ENCODE measurements at places on chromosomes 1 and 21.
A peak's percentile ranks its signal among the peaks of the same experiment; 100 is the strongest.

DNA sequence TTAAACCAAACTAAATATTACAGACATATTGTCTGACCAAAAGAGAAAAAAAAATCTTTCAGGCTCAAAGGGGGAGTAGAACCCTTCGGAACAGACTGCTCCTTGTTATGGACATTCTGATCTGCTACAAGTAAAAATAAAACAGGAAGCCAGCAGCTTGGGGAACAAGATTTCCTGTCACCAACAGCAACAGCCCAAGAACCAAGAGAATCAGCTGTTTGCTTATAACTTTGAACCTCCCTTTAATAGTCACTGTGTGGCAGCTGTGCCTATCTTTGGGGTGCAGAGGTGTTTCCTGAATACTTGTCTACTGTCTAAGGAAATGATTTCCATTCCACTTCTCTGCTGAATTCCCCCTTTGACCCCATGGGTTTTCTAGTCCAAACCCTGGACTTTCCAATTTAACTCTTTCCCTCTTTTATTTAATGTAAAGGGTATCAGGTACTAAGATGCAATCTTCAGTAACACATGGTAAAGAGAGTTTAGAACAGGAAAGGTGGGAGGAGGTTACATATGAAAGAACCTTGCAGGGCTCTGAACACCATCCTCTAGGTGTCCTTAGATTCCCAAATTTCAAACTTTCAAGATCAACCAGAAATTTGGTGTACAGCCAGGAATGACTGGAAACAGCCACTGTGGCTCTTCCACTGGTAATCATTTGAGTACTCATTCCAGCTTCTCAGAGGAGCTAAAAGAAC lies 38.6 kb downstream of the GPR3 start:
- DNase-seq, result no peak

GRCh38 chr1:226233806-226234205 lies 10.3 kb downstream of the MIXL1 start:
- DNase-seq, result no peak

- no peak for DNase-seq
Measured at GRCh38 chr1:52659356-52659755, 26.4 kb downstream of the SHISAL2A start.

GRCh38 chr1:100511058-100511457 lies 26.9 kb upstream of the GPR88 start:
- DNase-seq, result no peak

DNA sequence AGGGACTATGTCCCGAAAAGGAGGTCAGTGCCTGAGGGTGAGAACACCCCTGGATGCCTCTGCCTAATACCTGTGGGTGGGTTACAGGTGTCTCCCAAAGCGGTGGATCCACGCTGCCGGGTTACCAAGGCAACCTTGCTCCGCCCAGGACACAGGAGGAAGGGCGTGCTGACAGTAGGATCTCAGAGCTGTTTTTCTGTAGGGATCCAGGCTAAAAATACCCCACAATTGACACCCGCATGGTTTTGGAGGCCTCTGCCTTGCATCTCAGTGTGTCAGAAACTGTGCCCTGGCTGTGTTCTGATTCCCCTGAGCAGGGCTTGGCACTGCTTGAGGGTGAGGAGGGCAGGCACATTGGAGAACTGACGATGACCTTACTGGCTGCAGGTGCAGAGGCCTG lies 118.0 kb downstream of the IER5 start:
- no peak for DNase-seq

- DNase-seq, result no peak
Measured at GRCh38 chr1:81547261-81547911, 253.3 kb upstream of the ADGRL2 start.

DNA sequence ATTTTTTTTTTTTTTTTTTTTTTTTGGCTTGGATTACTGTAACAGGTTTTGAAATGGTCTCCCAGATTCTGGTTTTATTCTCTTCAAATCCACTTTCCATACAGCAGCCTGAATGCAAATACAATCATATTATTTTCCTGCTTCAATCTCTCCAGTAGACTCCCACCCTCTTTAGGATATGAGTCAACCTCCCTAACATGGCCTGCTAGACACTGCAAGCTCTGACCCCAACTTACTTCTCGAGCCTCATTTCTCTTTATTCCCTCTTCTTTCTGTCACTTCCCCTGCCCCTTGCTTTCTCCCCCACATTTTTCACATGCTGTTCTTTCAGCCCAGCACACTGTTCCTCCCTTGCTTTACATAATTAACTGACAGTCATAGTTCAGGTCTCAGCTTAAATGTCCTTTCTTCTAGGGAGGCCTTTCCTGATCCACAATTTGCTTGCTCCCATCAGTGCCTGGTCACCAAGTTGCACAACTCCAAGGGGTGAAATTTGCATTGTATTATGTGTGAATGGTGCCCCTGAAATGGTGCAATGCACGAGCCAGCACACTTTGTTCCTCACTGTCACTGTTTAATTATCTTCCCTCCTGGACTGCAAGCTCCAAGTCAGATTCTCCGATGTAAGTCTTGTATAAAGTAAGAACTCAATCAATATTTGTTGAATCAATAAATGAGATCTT lies 22.1 kb upstream of the IL19 start:
- DNase-seq, result no peak

GRCh38 chr1:24939675-24940193 lies 9.7 kb upstream of the RUNX3 start:
- no peak for DNase-seq

- no peak for DNase-seq
Measured at GRCh38 chr21:32626621-32627196, 14.5 kb upstream of the CFAP298 start.

DNA sequence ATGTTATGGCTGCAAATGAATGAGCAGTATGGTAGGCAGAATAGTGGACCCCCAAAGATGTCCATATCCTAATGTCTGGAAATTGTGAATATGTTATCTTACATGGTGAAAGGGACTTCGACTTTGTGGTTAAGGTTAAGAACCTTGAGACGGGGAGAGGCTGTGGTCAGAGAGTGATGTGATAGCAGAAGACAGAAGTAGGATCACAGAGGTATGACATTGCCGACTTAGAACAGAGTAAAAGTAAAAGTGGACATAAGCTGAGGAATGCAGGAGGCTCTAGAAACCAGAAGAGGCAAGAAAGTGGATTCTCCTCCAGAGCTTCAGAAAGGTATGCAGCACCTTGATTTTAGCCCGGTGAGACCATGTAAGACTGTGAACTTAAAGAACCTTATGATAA lies 74.6 kb downstream of the CTH start:
- DNase-seq, result no peak

GRCh38 chr1:1284221-1285101 lies 4.2 kb downstream of the SCNN1D start:
- DNase-seq, result no peak

GRCh38 chr1:17260738-17261137 lies 11.8 kb downstream of the PADI3 start:
- no peak for DNase-seq

DNA sequence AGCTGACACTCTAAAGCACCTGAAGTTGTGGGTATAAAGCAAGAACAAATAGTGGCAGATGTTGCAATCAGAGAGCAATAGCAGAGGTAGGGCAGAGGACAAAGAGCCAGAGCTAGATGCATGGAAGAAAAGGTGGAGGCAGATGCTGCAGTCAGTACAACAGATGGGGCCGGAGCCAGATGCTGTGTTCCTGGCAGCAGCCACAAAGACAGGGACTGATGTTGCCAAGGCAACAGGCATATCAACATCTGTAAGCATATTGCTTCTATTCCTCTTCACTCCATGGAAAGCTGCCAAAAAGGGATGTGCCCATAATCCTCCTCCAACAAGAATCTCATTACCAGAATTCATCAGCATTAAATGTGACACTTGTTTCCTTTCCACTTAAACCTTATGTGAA lies 108.0 kb downstream of the TNNI3K start:
- DNase-seq, result no peak

GRCh38 chr1:66624412-66625060 lies 90.6 kb downstream of the SGIP1 start:
- DNase-seq, result no peak

DNA sequence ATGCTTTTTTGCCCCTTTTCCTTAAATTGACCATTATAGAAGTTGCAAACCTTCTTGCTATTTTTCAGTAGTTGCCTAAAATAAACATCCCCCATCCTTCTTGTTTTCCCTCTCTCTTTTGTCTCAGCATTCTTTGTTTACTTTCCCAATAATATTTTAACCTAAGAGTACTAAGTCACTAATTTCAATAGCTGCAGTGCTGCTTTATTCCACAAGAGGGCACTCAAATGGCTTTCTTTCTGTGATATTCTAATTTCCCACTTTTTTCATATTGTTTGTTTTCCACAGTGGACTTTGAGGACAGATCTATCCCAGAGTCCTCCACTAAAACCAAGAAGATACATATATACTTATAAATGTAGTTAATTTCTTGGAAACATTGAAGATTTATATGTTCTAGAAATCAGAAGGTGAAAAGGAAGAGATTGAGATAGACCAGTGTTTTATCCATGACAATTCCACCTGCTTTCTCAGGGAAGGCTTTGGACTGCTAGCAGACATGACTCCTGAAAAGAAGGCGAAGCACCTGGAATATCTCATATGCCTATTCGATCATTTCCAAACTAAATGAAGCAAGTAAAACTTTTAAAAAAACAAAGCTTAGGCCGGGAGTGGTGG lies 104.8 kb upstream of the GRIK1 start:
- DNase-seq, result no peak

- no peak for DNase-seq
Measured at GRCh38 chr1:160581961-160582360, 2.7 kb upstream of the CD84 start.

GRCh38 chr1:233884461-233885151 lies 19.9 kb upstream of the SLC35F3 start:
- no peak for DNase-seq

DNA sequence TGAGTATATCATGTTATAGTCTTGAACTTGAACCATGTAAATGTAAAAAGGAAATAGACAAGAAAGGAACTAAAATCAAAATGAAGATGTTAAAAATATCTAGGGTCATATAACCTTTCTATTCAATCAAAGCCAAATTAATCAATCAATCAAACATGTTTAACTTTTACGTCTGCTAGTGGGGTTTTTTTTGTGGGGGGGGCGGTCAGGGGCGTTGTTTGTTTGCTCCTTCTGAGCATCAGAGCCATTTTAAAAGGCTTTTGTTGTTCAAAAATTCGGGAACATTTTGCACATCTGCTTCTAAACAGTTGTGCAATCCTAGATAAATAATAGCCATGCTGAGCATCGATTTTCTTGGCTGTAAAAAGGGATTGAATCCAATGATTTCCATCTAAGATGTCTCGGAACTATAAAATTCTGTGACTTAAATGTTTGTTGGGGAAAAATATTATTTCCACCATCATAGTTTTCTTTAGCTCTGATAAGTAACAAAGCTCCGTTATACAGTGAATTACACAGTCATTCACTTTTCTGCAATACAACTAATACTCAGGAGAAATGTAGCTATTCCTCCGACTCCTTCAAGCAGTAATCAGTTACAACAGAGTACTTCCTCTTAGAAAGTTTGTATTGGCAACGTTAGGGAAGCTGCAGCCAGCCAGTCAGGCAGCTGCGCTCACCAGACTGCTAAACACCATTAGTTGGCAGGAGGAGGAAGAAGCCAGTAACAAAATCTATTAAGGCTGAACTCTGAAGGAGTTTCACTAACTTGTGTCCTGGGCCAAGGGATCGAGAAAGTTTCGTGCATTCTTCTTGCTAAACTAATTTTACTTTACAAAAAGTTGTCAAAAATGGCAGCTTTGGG lies 2.2 kb downstream of the SPATA6 start:
- DNase-seq, result no peak

- DNase-seq, result no peak
Measured at GRCh38 chr1:30169269-30169668, 554.1 kb downstream of the MATN1 start.

DNA sequence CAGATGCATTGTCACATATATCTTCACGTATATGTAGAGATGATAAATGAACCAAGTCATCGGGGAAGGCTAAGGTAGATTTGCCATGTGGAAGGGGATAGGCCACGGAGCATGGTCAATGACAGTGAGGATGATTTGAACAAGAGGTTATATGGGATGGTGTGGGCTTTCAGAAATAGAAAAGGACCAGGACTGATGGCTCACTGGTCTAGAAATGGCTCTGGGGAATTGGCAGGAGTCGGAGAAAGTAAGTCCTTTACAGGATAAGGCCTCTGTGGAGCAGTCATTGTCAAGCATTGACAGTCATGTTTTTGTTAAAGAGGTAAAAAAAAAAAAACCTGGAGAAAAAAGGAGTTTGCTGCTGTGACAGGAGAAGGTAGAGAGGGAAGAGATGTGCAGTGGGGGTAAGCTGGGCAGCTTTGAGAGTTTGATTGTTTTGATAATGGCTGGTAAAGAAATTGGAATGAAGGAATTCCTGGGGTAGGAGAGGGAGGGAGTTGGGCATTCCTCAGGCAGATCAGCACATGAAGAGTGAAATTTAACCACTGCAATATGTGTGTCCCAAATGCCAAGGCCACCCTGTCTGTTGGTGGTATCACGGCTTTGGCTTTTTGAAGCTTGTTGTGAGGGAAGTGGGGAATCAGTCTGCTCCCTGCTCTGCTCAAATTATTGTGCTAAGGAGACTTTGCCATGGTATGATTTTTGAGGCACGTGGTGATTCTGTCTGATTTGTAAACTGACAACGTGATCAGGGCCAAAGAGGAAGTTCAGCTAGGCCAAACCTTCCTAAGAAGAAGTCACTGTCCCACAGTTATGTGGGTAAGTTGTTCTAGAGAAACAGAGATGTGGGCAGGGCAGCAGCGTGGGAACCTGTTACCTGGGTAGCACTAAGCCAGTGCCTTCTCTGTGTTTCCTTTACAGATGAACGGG lies 26.0 kb downstream of the MACF1 start:
- DNase-seq, result no peak

- DNase-seq, result no peak
Measured at GRCh38 chr21:15472108-15473040, 257.4 kb upstream of the USP25 start.

DNA sequence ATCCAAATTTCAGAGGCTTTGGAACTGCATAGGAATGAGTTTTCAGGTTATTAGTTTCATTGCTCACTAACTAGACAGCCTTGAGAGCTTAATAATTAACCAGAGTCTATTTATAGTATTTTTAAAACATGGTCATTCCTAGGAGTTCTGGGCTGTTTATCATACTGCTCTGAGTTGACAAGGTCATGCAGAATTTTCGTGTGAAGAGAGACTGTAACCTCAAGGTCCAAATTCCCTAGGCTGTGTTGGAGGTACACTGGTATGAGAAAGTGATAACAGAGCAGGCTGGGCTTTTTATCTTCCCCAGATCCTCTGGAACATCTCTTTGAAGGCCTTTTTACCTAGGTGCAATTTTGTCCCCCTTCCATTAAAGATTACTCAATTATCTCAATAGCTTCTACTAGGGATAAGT lies 736.3 kb downstream of the LTN1 start:
- no peak for DNase-seq

DNA sequence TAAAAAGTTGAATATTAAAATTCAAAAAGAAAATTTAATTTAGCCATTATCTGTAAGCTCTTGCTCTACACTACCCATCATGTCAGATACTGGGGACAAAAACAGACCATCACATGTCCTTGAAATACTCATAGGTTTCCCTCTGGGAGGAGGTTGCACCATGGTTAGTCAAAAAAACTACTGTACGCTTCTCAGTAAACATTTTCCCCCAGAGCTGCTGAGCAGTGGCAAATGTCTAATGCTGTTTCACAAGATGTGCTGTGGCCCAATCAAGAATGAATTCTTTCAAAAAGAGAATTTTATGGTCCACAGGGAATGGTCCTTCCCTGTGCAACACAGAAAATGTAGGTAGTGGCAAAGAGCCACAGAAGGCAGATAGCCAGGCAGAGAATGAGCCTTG lies 6.1 kb downstream of the SLC25A24 start:
- no peak for DNase-seq

- peak; percentile 80 for DNase-seq
Measured at GRCh38 chr1:22451702-22452480, at the start of gene ZBTB40. TSS of gene ZBTB40 (plus strand) at chr1:22451851. CDS start at chr1:22489949, 38,098 bp downstream.

- no peak for DNase-seq
Measured at GRCh38 chr1:24643363-24644099, 429 bp downstream of the SRRM1 start.

GRCh38 chr1:15886611-15887167 lies 39.2 kb downstream of the SPEN start:
- DNase-seq, result no peak
